Memory B cell (primary cell): ENCODE measurements at places on chromosomes 16 and 17.
A peak's percentile ranks its signal among the peaks of the same experiment; 100 is the strongest.

DNA sequence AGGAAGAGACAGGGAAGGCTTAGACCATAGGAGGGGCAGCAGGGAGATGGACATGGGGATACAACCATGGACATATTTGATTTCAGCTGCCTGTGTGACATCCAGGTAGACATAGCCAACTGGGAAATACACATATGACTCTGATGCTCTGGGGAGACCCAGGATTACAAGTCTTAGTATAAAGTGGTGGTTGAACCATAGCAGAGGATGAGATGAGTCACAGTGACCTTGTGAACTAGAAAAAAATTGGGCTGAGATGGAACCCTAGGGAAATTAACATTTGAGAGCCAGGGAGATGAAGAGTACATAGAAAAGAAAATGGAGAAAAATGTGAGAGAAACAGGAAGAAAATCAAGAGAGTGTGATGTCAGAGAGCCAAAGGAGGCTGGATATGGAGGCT is 10.2 kb downstream of the MARCHF10 start:
- H3K27me3 ChIP-seq = peaks cover 27% of the 10 kb centered on the region
- no peaks in the 10 kb centered on the region for H3K36me3 ChIP-seq
- no peak for DNase-seq

GRCh38 chr17:70099884-70100283 is 24.9 kb downstream of the KCNJ16 start:
- peaks cover 3% of the 10 kb centered on the region for H3K27me3 ChIP-seq
- no peak for DNase-seq
- H3K27ac ChIP-seq = no peak overlapping the region

GRCh38 chr17:66445229-66445628 is 142.8 kb downstream of the PRKCA start:
- H3K4me3 ChIP-seq = no peak overlapping the region
- H3K4me1 ChIP-seq = peaks cover 11% of the 10 kb centered on the region
- peaks cover 6% of the 10 kb centered on the region for H3K27me3 ChIP-seq

GRCh38 chr17:39716073-39716818 is 14.1 kb downstream of the MIEN1 start:
- H3K27me3 ChIP-seq = peaks cover 2% of the 10 kb centered on the region
- DNase-seq = no peak
- peaks cover 2% of the 10 kb centered on the region for H3K36me3 ChIP-seq
- H3K4me3 ChIP-seq = no peak overlapping the region
- no peaks in the 10 kb centered on the region for H3K4me1 ChIP-seq

DNA sequence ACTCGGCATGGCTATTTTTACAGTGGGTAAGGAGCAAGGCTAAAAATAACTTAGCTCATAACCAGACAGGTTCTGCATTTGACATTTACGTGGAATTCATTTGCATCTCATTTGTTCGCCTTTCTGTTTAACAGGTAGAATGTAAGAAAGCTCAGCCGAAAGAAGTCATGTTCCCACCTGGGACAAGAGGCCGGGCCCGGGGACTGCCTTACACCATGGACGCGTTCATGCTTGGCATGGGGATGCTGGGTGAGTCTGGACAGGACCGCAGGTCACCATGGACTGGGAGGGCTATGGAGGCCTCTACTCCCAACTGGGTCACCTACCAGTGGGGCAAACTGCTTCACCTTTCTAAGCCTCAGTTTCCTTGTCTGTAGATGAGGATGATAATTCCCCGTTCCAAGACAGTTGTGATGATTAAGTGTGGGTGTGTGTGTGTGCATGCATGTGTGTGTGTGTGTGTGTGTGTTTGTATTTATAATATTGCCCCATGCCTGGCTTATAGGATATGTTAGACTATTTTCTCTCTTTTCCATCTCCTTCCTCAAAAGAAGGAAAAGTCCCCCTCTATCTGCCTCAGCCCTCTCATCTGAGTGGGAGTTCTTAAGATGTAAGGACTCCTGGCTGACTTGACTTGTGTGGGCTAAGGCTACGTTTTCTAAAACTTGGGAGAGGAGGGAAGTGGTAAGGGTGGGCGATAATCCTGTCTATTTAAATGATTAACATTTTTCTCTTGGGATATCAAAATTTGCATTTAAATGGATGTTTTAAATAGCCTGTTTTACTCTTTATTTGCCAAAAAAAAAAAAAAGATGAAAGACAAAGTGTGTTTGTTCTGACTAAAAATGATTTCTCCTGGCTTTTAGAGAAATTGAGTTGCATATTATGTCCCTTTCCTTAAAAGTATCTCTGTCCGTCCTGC is 129.0 kb downstream of the CCDC182 start:
- no peak overlapping the region for H3K27ac ChIP-seq
- DNase-seq = no peak
- peaks cover 22% of the 10 kb centered on the region for H3K36me3 ChIP-seq
- no peaks in the 10 kb centered on the region for H3K27me3 ChIP-seq
- H3K4me3 ChIP-seq = no peak overlapping the region

- no peak for DNase-seq
- H3K4me3 ChIP-seq = peak within 1 kb of the TSS; percentile 66
- peaks cover 4% of the 10 kb centered on the region for H3K4me1 ChIP-seq
- peaks cover 25% of the 10 kb centered on the region for H3K27me3 ChIP-seq
- no peak within 1 kb of the TSS for H3K27ac ChIP-seq
- peaks cover 4% of the 10 kb centered on the region for H3K36me3 ChIP-seq
Observed at GRCh38 chr16:25691519-25692091, at the start of gene HS3ST4. Gene HS3ST4 (plus strand): TSS chr16:25691959.

- DNase-seq = no peak
- H3K36me3 ChIP-seq = no peaks in the 10 kb centered on the region
- H3K4me3 ChIP-seq = no peak overlapping the region
- peaks cover 8% of the 10 kb centered on the region for H3K27me3 ChIP-seq
Observed at GRCh38 chr16:20326321-20326720, 992 bp downstream of the GP2 start.

- no peaks in the 10 kb centered on the region for H3K27me3 ChIP-seq
- no peak overlapping the region for H3K27ac ChIP-seq
- H3K4me3 ChIP-seq = no peak overlapping the region
- no peaks in the 10 kb centered on the region for H3K36me3 ChIP-seq
Observed at GRCh38 chr16:29014561-29015069, 29.8 kb downstream of the LAT start.

- H3K4me1 ChIP-seq = peaks cover 12% of the 10 kb centered on the region
- H3K27ac ChIP-seq = no peak overlapping the region
- no peaks in the 10 kb centered on the region for H3K36me3 ChIP-seq
- H3K4me3 ChIP-seq = no peak overlapping the region
Observed at GRCh38 chr17:65557349-65558310, 3.8 kb downstream of the AXIN2 start.

- peaks cover 39% of the 10 kb centered on the region for H3K4me1 ChIP-seq
- peaks cover 13% of the 10 kb centered on the region for H3K36me3 ChIP-seq
- H3K27ac ChIP-seq = peak overlapping the region; percentile 19
- H3K27me3 ChIP-seq = no peaks in the 10 kb centered on the region
- no peak overlapping the region for H3K4me3 ChIP-seq
Observed at GRCh38 chr17:2602597-2603017, 9.2 kb downstream of the PAFAH1B1 start.

- H3K27me3 ChIP-seq = peaks cover 8% of the 10 kb centered on the region
- H3K36me3 ChIP-seq = no peaks in the 10 kb centered on the region
- no peak overlapping the region for H3K4me3 ChIP-seq
- H3K4me1 ChIP-seq = no peaks in the 10 kb centered on the region
- no peak for DNase-seq
- H3K27ac ChIP-seq = no peak overlapping the region
Observed at GRCh38 chr17:10798332-10798749, 5.6 kb downstream of the TMEM238L start.

DNA sequence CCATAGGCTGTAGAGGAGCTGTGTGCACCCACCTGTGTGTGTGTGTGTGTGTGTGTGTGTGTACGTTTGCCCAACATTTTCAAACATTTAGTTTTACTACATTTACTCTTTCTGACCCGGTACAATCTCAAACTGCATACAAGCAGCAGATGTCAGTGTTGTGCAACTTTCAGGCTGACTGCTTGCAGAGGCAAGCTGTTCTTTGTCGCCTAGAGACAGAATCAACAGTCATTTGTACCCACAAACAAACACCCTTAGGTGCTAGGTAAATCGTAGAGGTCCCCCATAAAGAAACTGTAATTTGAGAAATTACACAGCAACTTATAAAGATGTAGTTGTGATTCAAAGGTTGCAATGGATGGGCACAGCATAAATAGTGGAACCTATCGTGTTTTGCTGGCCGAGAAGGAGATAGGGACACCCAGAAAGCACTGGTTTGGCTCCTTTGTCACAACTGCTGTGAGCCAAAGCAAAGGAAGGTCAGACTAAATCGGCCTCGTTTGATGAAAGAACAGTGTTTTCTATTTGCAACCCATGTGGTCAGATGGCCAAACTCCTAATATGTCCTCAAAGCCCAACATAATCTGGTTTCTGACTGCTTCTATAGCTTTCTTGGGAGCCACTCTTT is 478.4 kb downstream of the TOX3 start:
- H3K27ac ChIP-seq = no peak overlapping the region
- no peaks in the 10 kb centered on the region for H3K4me1 ChIP-seq
- H3K27me3 ChIP-seq = no peaks in the 10 kb centered on the region
- DNase-seq = no peak
- no peaks in the 10 kb centered on the region for H3K36me3 ChIP-seq
- no peak overlapping the region for H3K4me3 ChIP-seq

- H3K36me3 ChIP-seq = no peaks in the 10 kb centered on the region
- DNase-seq = no peak
- peaks cover 2% of the 10 kb centered on the region for H3K4me1 ChIP-seq
- H3K27ac ChIP-seq = no peak overlapping the region
- H3K4me3 ChIP-seq = no peak overlapping the region
- H3K27me3 ChIP-seq = peaks cover 3% of the 10 kb centered on the region
Observed at GRCh38 chr16:57988929-57989328, 11.5 kb downstream of the ZNF319 start.

- H3K36me3 ChIP-seq = no peaks in the 10 kb centered on the region
- DNase-seq = no peak
- H3K27me3 ChIP-seq = peaks cover 16% of the 10 kb centered on the region
- H3K4me1 ChIP-seq = peaks cover 10% of the 10 kb centered on the region
Observed at GRCh38 chr17:10735251-10735650, 5.4 kb upstream of the TMEM220 start.

- no peak overlapping the region for H3K4me3 ChIP-seq
- H3K27me3 ChIP-seq = no peaks in the 10 kb centered on the region
- no peak overlapping the region for H3K27ac ChIP-seq
- no peak for DNase-seq
- H3K4me1 ChIP-seq = peaks cover 20% of the 10 kb centered on the region
Observed at GRCh38 chr16:30523768-30524574, 2.4 kb downstream of the ZNF768 start.

DNA sequence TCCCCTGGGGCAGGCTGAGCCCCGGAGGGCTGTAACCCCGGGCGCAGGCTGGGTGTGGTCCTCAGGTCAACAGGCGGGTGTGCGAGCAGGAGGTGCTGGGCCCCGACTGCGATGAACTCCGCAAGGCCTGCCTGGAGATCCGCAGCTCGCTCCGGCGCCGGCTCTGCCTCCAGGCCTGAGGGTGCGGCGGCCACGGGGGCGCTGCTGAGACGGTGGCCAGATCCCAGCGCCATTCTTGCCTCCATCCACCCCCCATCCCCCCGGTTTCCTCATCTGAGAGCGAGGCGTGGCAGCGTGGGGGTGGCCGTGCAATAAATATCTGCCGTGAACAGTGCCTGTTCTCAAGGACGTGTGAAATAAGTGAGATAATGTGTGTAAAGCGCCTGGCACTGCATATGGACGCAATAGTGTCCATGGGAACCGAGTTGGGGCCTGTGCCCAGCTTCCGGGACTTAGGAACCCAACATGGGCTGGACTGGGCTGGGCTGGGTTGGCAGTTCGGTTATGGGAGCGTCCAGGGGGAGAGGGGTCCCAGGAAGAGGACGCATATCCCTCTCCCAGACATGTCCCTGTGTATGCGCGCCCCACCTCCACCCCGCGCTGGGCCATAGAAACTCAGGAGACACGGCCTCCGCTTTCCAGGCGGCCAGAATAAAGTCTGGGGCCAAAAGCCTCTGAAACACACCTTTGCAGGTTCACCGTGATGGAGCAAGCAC is 15.0 kb downstream of the ZNF213 start:
- H3K36me3 ChIP-seq = peaks cover 3% of the 10 kb centered on the region
- peaks cover 1% of the 10 kb centered on the region for H3K27me3 ChIP-seq
- H3K4me1 ChIP-seq = peaks cover 16% of the 10 kb centered on the region
- peak; percentile 60 for DNase-seq
- peak overlapping the region; percentile 89 for H3K4me3 ChIP-seq

DNA sequence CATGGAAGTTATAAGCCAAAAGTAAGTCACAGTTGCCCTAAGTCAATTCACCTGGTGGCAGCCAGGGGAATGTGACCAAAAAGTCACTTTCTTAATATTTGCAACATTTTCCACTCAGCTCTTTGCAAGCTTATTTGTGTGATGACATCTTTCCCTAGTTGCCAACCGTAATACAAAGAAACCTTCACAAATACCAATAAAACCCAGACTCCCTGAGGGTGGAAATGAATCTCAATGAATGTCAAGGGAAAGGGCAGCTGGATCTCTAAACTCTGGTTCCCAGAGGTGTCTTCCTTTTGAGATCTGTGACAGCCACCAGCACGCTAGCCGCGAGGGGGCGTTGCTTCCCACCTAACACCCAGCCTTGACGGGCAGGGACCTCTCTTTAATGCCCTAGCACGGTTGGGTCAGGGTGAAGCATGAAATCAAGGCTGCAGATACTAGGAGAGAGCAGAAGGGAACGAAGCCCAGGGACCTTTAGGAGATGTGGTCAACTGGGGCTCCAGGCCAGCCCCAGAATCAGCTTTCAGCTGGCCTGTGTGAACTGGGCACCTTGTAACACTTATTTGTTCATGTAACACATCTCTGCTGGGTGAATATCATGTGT is 82.2 kb downstream of the CMC2 start:
- no peak overlapping the region for H3K27ac ChIP-seq
- no peak overlapping the region for H3K4me3 ChIP-seq
- H3K4me1 ChIP-seq = no peaks in the 10 kb centered on the region
- DNase-seq = no peak
- H3K36me3 ChIP-seq = no peaks in the 10 kb centered on the region
- H3K27me3 ChIP-seq = peaks cover 13% of the 10 kb centered on the region

GRCh38 chr17:43766413-43767052 is 7.9 kb upstream of the SOST start:
- no peak overlapping the region for H3K4me3 ChIP-seq
- H3K4me1 ChIP-seq = peaks cover 5% of the 10 kb centered on the region
- no peaks in the 10 kb centered on the region for H3K27me3 ChIP-seq
- no peak overlapping the region for H3K27ac ChIP-seq

GRCh38 chr16:69823831-69824563 is 61.9 kb downstream of the WWP2 start:
- peaks cover 17% of the 10 kb centered on the region for H3K4me1 ChIP-seq
- no peaks in the 10 kb centered on the region for H3K27me3 ChIP-seq
- H3K36me3 ChIP-seq = peaks cover 13% of the 10 kb centered on the region
- peak; percentile 31 for DNase-seq
